ENCODE measurements at places on chromosomes 2 and 18.

DNA sequence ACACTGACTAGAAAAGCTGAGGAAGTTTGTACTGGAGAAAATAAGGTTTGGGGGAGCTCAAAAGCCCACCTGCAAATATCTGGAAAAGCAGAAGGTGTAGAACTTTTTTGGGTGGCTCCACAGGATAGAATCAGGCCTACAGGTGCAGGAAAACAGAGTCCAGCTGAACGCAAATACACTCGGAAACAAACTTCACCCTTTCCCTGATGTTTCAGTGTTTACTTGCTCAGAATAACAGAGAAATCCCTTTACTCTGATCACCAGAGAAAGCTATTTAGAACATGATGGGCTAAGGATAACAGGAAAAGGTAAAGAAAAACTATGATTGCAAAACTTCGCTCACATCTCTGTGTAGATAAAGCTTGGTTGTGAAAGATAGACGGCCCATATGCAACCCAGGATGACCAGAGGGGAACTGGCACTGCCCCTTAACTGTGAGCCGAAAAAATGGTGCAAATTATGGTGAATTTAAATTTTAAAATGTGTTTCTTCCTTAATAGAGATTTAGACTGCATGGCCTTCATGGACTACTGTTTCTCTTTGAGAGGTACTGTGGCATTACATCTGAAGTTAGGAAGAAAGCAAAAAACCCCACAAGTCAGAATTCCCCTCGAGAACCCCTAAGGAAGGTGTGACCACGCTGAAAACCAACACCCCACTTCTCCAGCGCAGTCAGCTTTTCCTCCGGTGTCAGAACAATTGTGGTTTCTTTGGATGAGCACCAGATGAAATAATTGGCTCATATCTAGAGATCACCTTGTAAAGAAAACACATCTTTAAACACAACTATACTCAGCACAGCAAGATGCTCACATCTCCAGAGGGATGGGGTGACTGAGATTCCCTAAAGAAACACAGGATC is 84.5 kb upstream of the TMEM247 start:
- DNase-seq, result no peak

DNA sequence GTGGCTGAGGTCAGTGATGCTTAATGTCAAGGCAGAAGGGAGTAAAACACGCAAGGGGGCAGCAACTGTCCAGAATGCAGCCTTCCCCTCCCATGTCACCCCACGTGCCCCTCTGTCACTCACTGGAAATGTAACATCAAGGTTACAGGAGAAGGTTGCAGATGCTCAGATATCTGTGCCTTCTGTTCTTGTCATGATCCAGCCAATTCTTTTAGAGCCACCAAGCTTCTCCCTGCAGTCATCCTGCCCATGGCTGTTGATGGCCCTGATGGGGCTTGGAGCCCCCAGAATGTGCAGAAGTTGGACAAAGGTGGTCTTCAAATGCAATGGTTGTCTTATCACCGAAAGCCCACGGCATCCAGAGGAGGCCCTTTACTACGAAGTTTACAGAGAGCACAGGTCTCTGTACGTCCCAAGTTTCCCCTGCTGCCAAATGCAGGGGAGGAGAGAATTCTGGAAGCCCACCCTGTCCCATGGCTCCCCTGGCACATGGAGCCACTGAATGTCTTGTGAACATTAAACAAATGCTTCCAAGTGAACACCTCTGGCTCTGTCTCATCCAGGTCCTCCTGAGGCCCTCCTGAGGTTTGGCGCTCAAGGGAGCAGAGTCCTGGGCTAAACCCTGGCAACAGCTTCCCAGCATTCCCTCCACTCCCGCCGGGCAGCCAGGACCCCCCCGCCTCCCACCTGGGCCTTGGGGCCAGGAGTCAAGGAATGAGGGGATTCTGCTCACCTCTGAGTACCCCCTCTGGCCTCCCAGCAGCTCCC is 4.5 kb upstream of the GPR55 start:
- DNase-seq, result no peak

DNA sequence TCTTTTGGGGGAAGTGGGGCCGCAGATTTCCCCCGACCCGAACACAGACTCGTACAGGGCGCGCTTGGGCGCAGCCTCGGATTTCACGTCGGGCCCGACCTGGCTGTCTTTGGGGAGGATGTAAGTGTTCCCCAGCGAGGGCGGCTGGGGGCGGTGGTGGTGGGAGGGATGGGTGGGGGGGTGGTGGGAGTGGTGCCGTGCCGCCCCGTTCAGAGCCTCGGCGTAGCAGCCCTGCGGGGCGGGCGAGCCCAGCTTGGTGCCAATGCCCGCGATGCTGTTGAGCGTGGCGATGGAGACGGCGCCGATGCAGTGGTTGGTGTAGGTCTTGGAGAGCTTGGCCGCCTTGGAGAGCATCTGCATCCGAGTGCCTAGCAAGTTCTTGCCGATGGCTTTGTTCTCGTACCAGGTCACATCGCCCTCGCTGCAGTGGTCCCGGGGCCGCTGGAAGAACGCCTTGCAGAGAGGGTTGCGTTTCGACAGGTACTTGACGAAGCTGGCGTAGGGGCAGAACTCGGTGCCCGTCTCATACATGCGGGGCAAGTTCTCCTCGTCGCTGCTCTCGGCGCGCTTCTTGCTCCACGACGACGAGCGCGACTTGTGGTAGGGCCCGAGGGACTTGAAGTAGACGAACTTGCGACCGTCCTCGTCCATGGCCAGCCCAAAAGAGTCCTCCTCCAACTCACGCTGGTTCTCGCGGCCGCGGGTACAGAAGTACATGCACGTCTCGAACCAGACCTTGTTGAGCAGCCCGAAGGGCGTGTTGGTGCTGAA is 1.3 kb downstream of the KCTD1 start:
- DNase-seq, result no peak

DNA sequence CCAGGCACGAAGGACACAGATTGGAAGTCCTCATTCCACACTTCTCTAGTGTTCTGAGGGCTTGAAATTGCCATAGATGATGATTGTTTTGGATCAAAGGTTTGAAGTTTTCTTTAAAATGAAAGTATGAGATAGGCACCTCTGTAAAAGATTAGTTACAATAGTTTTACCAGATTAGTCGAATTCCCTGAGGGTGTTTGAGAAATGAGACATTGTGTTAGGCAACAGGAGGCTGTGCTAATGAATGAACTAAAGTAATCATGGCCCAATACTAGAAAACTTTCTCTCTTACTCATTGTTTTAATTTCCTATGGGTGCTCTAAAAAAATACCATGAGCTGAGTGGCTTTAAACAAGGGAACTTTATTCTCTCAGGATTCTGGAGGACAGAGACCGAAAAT is 421.7 kb downstream of the RNF144A start:
- no peak for DNase-seq

DNA sequence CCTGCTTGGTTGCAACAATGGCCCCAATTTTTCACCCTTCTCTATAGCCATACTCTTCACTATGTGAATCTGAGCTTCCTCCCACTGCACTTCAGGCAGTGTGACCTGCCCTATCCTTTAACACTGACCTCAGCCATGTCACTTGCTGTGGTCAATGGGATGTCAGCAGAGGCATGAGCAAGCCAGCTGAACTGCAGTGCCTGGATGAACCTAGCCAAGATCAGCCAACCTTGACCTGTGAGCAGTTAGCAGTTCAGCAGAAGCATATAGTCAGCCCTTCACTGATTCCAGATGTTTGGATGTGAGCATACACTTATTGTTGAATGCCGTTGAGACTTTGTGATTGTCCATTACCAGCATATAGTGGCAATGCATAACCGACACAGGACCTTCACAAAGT is 63.4 kb upstream of the BOD1L2 start:
- no peak for DNase-seq

DNA sequence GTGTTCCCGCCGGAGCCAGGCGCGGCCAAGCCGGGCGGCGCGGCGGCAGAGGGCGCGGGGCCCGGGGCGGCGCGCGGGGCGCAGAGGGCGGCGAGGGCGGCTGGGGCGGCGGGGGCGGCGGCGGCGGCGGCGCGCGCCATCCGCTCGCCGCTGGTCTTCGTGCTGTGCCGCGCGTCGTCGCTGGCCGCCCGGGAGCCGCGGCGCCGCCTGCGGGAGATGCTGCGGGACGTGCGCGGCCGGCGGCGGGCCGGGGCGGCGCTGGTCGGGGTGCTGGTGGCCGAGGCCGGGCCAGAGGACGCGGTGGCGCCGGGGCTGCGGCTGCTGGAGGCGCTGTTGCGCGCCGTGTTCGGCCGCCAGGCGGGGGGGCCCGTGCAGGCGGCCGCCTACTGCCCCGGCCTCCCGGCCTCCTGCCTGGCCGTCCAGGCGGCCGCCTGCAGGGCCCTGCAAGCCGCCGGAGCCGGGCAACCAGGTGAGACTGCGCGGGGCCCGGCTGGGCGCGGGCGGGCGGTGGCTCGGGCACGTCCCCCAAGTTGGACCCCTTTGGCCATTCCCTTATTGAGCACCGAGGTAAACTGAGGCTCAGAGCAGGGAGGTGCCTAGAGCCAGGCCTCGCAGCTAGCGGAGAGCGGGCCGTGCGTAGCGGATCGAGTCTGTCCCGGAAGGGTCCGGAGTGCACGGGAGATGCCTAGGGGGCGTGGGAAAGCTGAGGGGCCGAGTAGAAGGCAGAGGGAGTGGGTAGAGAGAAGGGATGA is 584 bp downstream of the C2orf72 start:
- no peak for DNase-seq

GRCh38 chr2:191222952-191223351 is 22.3 kb upstream of the MYO1B start:
- no peak for DNase-seq

GRCh38 chr2:120586507-120587278 is 149.0 kb upstream of the GLI2 start:
- no peak for DNase-seq

- no peak for DNase-seq
Measured at GRCh38 chr2:67057901-67058703, 339.0 kb upstream of the ETAA1 start.

- DNase-seq, result no peak
Measured at GRCh38 chr18:74115046-74115445, 32.6 kb downstream of the FBXO15 start.

DNA sequence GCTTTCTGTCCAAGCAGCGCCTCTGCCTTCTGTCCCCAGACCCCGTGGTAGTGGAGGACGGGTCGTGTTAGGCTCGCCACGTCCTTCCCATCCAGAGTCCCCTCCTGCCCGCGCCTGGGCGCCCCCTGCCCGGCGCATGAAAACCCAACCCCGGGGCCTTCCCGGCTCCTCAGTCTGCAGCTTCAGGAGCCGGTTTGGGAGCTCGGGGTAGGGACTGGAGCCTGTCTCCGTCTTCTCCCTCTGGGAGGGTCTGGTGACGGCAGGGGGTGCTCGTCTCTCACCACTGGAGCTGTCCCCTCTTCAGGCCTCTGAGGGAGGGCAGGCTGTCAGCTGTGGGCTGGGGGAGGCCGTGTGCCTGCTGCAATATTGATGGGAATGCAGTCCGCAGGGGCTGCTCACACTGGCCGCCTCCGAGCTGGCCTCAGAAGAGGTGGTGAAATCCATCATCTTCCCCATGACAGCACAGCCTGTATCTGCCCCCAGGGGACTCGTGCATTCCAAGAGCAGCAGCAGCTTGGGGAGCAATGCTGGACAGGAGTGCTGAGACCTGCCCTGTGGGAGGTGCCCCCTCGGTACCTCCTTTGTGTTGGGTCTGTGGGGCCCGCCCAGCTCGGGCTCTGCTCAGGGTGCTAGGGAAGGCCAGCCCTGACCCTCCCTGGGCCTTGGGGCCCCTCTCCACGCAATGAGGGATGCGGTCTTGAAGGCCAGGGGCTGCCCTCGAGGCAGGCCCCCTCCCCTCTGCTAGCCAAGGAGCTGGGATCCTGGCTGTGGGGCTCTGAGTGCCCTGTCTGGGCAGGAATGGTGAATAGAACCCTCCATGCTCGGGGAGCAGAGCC is 17.8 kb upstream of the KLHL30 start:
- DNase-seq, result no peak

GRCh38 chr2:126836761-126837679 is 61.7 kb upstream of the TEX51 start:
- DNase-seq, result no peak

GRCh38 chr2:25426326-25426725 is 84.6 kb upstream of the DNMT3A start:
- DNase-seq, result no peak

DNA sequence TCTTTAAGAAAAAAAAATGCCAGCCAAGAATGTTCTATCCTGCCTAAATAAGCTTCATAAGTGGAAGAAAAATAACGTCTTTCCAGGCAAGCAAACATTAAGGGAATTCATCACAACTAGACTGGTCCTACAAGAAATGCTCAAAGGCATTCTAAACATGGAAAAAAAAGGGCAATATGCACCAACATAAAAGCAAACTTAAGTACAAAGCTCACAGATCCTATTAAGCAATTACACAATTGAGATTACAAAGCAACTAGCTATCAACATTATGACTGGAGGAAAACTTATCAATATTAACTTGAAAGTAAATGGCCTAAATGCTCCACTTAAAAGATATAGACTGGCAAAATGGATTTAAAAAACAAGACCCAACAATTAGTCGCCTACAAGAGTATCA is 240.6 kb upstream of the CTAGE1 start:
- DNase-seq, result no peak

- no peak for DNase-seq
Measured at GRCh38 chr18:46497129-46497528, 159.9 kb downstream of the LOXHD1 start.

GRCh38 chr2:202096736-202097135 is 23.7 kb downstream of the KIAA2012 start:
- no peak for DNase-seq

DNA sequence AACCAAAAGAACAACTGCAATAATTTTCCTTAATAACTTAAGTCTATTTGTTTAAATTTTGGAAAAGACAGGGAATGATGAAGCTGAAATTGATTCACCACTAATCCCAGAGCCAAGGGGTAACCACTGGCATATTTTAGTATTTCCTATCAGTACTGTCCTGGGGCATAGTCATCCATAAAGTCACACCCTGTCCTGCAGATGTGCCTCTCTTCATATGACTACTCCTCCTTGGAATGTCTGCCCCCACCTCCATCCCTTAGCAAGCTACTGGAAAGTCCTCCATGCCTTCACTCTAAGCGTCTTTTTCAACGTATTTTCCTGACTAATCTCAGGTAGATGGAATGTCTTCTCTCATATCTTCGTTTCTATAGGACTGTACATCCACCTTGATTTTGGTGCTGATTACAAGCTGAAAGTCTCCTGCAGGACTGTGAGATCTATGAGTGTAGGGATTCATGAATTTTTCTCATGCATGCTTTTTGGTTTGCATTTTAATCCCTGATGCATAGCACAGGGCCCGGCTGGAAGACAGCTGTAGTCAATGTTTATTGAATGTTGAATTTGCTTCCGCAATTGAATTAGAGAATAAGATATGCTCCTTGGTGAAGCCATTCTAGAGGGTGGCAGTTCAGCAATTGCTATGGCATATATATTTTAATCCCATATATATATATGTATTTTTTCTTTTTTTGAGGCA is 85.6 kb downstream of the MOGAT1 start:
- no peak for DNase-seq

Data from activated T-helper 1 cell treated with anti-CD3 and anti-CD28 coated beads, Interleukin-2, amount 50 U/mL, for 16 hours (primary cell).